ENCODE measurements at places on chromosomes 3 and 15. TPM values are rescaled to one million over a fixed set of nuclear protein-coding genes. Genes with fewer than 3 reads are reported as not detected.

Gene PLA1A
- 0.18 TPM for total RNA-seq

Gene HDAC11
- 7.5 TPM for total RNA-seq

Gene IQCF5
- not detected for total RNA-seq

Gene STXBP5L
- total RNA-seq, result not detected

Gene DGKG
- total RNA-seq, result 0.09 TPM
